ENCODE measurements at places on chromosomes 6 and 20.

DNA sequence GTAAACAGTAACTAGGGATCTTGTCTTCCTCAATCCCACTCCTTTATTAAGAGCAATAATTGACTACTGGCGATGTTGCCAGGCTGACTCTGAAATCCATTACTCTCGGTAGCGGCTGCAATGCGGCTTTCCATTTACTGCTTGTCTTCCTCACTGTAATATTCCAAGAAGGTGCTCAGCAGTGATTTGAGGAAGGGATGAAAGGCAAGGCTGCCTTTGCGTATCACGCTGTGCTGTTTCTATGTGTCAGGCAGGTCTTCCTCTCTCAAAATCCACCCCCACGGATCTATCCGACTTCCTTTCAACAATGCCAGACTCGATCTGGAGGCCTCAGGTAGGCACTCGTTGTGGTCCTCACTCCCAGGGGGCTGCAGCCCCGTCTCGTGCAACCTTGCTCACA lies 261.4 kb upstream of the CDH4 start:
- DNase-seq = no peak

- DNase-seq = no peak
Observed at GRCh38 chr6:38077488-38078030, 258.0 kb downstream of the ZFAND3 start.

DNA sequence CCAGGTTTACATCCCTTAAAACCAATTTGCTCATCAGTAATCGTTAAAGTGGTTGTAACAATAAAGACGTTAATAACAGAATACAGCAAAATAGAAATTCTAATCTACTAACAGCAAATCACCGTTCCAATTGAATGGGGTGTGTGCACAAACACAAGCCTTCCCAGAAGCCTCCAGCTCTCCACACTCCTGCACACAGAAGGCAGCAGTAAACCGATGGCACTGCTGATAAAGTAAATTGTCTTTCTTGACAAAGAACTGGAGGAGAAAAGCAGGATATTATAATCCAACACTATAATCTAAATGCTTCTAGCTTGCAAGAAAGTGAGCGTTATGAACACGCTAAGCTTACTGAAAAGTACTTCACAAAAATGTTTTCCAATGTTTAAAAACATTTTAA lies 7.0 kb downstream of the ZNF217 start:
- no peak for DNase-seq

- DNase-seq = peak; percentile 44
Observed at GRCh38 chr6:31042806-31043205, 32.5 kb downstream of the MUC22 start.

DNA sequence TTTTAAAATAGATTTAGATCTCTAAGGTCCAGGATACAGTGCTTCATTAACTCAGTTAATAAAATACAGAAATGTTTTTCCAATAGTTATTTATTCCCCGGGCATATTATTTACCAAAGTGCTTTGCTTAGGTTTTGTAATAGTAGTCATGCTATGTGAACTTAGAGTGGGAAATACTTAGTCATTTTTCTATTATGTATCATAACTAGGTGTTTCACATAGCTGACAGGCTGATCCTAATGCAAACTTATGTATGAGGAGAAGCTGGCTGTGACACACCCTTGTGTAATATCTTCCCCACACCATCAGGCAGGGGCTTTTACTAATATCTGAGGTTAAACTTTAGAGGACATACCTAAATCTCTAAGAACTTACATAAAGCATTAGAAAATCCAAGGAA lies 277.7 kb upstream of the RIMS1 start:
- no peak for DNase-seq

DNA sequence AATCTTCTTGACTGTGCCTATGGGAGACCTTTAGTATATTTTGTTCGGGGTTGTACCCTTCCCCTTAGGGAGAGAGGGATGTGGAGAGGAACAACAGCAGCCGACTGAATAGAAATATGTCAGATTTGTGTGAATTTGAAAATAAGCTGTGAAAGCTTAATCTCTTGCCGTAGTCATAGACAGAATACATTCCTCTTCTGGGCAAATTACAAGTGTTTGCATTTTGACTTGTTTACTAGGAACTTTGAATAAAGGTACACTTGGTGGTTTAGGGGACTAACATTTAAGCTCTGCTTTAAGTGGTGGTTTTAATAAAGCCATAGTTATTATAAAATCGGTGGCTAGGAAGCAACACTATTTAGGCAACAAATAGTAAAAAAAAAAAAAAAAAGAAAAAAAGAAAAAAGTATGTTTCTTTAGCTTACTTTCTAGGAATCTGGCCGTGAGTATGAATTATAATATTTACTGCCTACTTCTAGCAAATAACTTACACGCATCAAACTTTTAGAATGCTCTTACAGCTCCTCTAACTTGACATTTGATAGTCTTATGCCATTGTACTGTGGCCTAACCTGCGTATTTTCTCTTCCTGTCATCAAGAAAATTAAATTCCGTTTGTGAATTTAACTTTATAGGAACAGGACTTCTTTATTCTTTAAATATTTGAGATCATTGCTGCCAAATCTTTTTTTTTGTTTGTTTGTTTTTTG lies 65.1 kb downstream of the ZBTB2 start:
- no peak for DNase-seq

- DNase-seq = no peak
Observed at GRCh38 chr20:37510226-37510625, 10.8 kb upstream of the NNAT start.

DNA sequence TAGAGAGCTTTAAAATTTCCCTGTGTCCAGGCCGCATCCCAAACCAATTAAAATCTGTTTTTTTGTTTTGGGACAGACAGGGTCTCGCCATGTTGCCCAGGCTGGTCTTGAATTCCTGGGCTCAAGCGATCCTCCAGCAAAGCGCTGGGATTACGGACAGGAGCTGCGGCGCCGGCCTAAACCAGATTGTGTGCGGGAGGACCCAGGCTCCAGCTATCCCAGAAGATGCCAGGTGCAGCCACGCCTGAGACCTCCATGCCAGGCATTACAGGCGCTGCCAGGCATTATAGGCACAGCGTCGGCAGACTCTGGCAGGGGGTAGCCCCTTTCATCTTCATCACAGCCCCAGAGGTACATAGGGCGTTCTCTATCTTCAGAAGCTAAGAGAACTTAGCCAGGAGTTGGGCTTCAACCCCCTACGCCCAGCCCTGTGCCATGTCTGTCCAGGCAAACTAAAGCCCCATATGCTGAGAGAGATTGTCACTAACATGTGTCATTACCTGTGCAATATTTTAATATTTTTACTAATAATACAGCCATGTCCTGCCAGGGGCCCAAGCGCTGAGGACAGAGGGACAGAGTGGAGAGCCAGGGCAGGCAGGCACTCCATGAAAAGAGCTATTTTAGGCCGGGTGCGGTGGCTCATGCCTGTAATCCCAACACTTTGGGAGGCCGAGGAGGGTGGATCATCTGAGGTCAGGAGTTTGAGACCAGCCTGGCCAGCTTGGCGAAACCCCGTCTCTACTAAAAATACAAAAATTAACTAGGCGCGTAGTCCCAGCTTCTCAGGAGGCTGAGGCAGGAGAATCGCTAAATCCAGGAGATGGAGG lies 9.8 kb upstream of the GRM4 start:
- DNase-seq = no peak

DNA sequence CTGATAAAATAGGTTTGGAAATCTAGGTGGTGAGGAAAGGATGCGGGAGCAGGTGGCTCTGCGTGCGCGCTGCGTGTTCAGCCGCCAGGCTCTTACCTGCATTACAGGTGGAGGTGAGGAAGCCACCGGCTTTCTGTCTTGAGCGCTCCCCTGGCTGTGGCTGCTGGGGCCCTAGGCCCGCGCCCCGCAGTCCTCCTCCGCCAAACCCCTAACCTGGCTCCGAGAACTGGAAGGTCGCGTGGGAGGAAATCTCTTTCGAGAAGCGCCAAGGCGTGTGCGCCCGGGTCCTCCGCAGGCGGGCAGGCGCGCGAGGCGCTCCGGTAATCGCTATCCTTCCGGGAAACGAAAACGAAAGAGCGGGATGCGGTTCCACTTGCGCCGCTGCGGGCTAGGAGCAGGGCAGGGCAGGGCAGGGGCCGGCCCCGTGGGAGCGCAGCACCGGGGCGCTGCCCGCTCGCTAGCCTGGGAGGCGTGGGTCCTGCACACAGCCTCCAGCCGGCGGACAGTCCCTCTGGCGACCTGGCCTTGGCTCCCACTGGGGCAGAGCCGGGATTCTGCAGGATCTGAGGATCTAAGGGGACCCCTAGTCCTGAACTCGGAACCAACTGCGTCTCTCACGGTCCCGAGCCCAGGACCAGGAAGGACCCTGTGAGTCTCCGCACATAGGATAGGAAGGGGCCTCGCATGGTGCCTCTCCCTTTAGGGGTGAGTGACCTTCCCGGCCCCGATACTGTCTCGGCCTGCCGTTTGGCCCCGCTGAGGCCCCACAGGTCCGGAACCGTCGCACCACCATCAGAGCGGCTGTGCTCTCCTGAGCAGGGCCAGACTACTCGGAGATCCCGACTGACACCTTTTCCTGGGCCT lies at the start of gene ETV7:
TSS of gene ETV7 (minus strand) at position 230 of the 864 bp plus-strand sequence. CDS start at position 102, 128 bp downstream.
- peak; percentile 57 for DNase-seq

DNA sequence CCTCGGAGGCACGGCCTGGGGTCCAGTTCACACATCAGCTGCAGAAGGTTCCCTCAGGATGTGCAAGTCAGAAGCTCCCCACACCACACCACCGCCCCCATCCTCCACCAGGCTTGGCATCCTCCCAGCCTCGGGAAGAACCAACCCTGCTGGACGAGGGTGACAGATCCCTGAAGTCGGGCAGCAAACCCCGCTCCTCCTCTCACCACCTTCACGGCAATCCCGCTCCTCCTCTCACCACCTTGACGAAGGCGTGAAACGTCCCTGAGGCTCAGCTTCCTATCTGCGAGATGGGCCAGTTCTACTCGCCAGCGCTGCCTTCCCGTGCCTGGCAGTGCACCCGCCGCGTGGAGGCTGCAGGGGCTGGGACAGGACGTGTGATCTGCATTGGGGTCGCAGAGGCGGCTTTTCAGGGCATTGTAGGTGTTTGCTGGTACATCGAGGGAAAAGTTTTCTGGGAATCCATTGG lies 327.0 kb downstream of the TAF4 start:
- no peak for DNase-seq

GRCh38 chr20:54004445-54004844 lies 65.9 kb downstream of the BCAS1 start:
- DNase-seq = no peak

- DNase-seq = peak; percentile 14
Observed at GRCh38 chr6:136173519-136174507, 76.3 kb downstream of the MTFR2 start.

- no peak for DNase-seq
Observed at GRCh38 chr6:101462576-101462975, 69.1 kb downstream of the GRIK2 start.

DNA sequence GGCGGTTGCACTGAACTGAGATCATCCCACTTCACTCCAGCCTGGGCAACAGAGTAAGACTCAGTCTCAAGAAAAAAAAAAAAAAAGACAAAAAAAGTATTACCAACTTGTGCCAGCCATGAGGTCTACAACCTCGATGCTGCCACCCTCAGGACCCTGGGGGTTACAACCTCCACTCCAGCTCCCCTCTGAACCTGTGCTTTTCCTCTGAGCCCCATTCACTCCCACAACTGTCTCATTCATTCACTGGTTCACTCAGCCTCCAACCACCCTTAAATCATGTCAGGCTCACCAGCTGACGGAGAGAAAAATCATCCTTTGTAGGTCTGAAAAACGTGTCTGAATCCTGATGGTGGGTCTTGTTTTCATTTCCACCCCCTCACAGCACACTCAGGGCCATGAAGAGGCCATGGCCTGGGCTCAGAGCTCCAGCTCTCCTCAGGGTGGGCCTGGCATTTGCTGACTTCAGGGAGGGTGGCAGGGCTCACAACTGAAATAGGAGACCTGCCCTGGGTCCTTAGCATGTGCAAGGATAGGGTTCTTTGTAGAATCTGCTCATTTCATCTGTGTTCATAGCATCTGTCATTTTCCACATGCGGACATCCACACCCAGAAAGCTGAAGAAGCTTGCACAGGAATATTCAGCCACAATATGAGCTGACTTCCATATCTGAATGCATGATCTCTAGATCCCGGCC lies 1.9 kb upstream of the ULBP1 start:
- DNase-seq = no peak

DNA sequence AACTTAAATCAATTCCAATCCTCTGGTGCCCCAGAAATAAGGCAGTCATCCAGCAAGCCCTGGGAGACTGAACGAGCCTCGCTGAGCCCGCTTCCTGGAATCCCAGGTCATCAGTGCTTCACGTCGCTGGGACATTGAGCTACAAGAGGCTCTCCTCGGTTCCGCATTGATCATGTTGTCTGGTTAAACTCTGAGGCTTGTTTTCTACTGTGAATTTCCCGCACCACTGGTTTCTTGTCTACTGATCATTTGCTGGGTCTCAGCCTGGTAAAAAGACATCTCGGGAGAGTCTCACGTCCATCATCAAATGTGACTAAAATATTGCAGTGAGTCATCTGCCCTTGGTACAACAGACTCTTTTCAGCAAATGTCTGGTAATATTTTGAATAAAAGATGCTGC lies 569.2 kb downstream of the QKI start:
- DNase-seq = peak; percentile 69

GRCh38 chr6:109295109-109295773 lies 87.0 kb downstream of the CD164 start:
- DNase-seq = no peak

DNA sequence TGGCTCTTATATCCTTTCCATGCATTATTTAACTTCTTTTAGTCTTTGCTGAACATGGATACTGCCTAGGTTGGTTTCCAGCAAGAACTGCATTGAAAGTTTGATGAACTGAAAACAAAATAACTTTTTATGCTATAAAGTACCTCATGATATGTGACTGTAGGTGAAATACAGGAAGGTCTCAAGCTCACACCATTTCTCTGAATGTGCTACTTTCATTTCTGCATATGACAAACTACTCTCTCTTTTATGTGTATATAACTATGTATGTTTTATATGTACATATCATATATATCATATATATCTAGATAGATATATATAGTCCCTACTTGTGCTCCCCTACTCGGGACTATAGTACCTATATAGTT lies 65.9 kb downstream of the AIG1 start:
- no peak for DNase-seq

DNA sequence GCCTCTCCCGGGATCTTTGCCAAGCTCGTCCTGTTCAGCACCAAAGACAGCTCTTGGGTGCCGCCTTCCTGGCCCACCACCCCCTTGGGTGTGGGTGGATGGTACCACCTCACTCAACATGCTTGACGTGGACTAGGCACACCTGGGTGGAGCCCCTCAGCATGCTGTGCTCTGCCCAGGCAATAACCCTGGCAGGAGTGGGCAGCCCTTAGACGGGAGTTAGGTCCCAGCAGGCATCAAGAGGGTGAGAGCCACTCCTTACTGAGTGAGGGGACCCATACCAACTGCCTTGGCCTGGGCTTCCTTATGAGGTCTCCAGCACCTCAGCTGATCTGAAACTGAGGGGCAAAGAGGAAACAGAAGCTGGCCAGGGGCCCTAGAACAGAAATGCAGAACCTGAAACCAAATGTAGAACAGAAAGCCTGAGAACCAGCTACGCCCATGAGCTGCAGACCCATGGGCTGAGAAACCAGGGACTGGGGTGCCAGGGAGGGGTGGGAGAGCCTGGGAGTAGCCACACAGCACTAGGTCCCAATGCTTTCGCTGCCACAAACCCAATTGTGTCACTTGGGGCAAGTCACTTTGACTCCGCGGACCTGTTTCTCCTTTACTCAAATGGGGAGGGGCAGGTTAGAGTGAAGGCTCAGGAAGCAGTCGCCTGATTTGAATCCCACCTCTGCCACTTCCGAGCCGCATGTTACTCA lies 2.0 kb downstream of the FGD2 start:
- no peak for DNase-seq

- peak; percentile 70 for DNase-seq
Observed at GRCh38 chr6:71419217-71420094, 130.8 kb downstream of the OGFRL1 start.

GRCh38 chr6:12814015-12814414 lies 97.4 kb downstream of the PHACTR1 start:
- DNase-seq = no peak
